ENCODE measurements at places on chromosomes 5 and 9.

DNA sequence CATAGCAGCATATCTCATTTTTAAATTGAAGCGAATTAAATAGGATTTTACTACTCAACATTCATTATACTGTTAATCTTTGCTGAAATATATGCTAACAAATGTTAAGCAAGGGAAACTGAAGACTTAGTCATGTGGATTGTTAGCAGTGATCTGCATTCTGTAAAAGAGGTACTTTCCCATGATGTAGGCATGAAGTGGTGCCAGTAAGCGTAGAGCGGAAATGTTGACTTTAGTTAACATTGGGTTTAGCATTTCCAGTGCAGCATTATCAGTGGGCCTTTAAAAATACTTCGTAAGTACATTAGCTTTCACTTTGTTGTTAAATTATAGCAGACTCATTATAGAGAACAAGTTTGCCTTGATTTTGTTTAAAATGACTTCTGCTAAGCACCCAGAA lies 130.3 kb downstream of the CDC42SE2 start:
- DNase-seq: no peak

DNA sequence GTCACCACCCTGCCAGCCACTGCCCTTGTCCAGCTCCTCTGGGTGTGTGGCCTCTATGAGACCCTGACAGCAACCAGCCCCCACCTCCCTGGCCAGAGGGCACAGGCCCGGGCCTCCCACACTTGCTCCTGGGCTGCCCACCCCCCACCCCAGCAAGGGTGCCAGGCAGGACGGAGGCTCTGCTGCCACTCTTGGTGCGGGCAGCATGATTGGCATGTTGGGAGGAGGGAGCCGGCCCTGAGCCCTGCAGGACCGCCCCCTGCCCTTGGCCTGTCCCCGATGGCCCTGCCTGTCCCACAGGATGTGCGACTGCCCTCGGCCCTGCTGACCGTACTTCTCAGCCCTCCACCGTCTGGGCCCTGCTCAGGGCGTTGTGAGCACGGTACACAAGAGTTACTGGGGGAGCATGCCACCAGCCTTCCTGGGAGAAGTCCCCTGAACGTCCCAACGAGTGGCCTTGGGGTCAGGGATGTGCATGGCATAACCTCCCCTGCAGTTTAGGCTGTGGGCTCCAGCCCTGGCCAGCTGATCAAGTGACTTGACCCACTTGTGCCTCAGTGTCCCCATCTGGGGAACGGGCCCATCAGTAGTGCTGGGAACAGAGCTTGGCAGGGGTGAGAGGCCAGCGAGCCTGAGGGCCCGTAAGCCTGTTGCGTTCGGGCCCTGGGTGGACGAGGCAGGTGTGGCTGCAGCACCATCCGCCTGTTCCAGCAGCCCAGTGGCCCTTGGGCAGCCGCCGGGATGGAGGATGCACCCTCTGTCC lies 16.0 kb downstream of the GPSM1 start:
- DNase-seq: no peak

DNA sequence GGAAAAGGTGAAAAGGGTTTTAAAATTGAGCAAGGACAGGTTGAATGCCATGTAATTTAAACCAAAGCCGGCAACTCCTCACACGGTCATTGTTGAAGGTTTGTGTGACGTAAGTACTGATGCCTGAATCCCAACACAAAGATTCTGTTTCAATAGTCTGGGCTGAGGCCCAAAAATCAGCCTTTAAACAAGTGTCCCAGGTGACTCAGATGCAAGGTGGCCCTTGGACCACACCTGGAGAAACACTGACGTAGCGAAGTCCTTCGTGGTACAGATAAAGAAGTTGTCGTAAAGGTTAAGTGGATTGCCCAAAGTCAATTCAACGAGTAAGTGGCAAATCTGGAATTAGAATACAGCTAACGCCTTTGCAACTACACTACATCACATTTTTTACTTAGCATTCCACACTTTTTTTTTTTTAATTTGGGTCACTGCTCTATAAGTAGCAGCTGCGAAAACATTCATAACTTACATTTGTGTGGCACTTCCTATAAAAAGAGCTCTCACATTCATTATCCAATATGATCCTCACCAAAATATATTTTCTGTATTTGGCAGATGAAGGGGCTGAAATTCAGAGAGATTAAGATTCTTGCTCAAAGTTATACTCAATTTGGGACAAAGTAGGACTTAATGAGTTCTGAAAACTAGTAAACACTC lies 111.3 kb downstream of the LPAR1 start:
- no peak for DNase-seq

GRCh38 chr5:96829297-96829696 lies 21.6 kb upstream of the ERAP1 start:
- DNase-seq: no peak

DNA sequence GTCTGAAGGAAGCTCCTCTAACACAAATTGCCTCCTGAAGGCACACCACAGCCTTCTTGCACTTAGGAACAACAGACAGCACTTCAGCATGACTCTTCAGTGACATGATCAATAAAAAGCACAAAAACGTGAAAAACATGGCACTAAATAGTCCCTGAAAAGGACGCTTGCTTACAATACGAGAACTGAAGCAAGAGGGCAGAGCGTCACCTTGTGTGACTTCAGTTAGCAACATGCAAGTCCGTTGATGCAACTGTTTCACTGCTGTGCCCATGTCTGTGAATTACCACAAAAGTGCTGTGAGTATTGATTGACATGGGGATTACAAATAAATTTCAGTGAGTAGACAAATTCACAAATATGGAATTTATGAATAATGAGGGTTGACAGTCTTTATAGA lies 219.9 kb upstream of the GAS1 start:
- no peak for DNase-seq

DNA sequence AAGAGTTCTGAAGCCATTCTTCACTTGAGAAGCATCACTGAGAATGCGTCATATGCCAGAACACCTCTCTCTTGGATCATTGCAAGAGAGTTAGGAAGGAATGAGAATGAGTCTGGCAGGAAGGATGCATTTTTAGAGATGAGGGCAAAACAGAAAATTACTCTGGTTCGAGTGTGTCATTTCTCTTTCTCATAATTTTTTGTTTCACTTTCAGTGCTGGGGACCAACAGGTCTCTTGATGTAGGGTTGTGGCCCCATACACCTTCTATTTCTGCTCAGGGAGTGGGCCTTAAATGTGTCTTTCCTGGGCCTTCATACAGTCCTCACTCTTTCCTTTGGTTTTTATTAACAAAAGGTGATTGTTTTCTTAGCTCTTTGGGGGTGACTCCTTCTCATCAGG lies 302.4 kb downstream of the NR3C1 start:
- no peak for DNase-seq

DNA sequence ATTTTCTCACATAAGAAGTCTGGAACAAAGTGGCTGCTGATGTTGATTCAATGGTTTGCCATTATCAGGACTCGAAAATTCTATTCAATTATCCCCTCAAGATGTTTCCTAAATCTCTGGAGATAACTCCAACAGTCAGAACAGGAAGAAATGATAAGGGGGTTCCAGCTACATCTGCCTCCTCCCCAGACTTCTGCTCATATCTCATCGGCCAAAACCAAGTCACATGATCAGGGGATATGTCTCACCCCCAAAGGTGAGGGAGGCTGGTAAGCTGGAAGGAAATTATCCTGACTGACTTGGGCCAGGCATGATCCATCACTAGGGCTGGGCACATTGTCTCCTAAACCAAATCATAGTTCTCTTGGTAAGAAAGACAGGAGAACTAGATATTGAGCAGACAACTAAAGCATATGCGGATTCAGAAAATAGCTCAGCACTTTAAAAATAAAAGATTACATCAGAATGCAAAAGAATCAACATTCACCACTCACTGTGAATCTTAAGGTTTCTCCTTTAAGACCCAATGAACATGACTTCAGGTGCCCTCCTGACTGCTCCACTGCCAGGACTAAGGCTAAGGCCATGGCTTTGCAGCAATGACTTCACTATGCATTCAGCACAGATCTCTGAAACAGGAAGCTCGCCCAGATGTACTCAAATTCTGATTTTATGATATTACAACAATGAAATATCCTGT lies 306.3 kb downstream of the ENC1 start:
- DNase-seq: no peak

GRCh38 chr5:154400678-154401077 lies 45.1 kb upstream of the SAP30L start:
- no peak for DNase-seq

DNA sequence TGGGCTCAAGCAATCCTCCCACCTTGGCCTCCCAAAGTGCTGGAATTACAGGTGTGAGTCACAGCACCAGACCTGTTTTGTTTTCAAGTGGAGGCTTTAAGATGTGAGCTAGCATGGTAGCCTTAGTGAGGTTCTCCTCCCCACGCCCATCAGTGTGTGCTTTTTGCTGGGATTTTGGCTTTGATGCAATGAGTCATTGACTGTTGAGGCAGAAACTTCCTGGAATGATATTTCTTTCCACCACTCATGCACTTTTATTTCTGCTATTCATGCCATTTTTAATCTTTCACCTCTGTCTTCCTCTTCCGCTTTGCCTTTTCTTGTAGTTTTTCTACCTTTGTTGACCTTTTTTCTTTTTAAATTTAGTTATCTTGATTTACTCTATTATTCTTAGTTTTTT lies 4.2 kb upstream of the NFIL3 start:
- DNase-seq: peak; percentile 25

- no peak for DNase-seq
These were observed 28.5 kb upstream of the ANXA6 start for GRCh38 chr5:151186052-151186451.

- DNase-seq: no peak
These were observed 7.2 kb upstream of the ADRA1B start for GRCh38 chr5:159909126-159909525.

DNA sequence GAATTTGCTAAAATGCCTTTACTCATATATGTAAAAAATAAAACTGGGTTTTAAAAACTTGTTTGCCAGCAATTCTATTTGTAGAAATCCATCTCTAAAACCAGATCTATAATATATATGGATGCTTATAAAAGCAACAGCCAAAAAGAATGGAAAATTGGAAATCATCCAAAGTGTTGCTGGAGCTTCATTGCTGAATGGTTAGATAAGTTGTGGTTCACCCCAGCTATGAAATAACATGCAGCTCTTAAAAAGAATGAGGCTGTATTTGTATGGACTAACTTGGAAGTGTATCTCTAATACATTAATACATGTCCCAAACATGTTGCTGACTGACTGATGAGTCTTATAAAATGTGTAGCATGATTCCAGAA lies 76.2 kb downstream of the STK10 start:
- no peak for DNase-seq

DNA sequence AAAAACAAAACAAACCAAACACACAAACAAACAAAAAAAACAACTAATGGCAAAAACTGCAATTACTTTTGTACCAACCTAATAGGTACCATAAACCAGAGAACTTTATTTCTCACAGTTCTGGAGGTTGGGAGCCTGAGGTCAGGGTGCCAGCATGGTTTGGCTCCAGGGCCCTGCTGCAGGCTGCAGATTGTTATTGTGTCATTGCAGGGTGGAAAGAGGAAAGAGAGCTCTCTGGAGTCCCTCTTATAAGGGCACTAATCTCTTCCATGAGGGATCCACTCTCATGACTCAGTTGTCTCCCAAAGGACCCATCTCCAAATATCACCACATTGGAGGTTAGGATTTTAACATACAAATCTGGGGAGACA lies 64.9 kb upstream of the CPEB4 start:
- DNase-seq: no peak

GRCh38 chr9:34124926-34125325 lies 1.6 kb downstream of the DCAF12 start:
- DNase-seq: peak; percentile 49
